ENCODE measurements at places on chromosomes 12 and 14.
A peak's percentile ranks its signal among the peaks of the same experiment; 100 is the strongest.

DNA sequence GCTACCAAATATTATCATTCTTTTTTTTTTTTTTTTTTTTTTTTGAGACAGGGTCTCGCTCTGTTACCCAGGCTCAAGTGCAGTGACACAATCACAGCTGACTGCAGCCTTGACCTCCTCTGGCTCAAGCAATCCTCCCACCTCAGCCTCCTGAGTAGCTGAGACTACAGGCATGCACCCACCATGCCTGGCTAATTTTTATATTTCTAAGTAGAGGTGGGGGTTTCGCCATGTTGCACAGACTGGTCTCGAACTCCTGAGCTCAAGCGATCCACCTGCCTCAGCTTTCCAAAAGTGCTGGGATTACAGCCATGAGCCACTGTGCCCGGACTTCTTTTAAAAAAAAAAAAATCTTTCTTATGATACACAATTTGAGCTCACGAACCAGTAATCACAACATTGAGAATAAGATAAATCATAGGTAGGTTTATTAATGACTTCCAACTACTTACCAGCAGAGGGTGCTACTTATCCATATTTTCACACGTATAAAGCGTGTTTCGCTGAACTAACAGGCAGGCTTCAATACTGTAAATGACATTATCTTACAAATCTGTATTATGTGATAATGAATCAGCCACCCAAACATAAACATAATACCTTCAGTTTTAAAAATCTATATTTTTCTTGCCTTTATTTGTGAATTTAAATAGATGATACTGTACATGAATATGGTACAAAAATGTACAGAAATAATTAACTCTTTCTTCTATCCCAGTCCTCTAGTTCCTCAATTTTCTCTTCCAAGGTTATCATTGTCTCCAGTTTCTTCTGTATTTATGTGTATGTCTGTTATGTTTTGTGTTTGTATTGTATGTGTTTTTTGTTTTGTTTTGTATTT lies 42.5 kb upstream of the BCAT1 start:
- DNase-seq, result peak; percentile 56

DNA sequence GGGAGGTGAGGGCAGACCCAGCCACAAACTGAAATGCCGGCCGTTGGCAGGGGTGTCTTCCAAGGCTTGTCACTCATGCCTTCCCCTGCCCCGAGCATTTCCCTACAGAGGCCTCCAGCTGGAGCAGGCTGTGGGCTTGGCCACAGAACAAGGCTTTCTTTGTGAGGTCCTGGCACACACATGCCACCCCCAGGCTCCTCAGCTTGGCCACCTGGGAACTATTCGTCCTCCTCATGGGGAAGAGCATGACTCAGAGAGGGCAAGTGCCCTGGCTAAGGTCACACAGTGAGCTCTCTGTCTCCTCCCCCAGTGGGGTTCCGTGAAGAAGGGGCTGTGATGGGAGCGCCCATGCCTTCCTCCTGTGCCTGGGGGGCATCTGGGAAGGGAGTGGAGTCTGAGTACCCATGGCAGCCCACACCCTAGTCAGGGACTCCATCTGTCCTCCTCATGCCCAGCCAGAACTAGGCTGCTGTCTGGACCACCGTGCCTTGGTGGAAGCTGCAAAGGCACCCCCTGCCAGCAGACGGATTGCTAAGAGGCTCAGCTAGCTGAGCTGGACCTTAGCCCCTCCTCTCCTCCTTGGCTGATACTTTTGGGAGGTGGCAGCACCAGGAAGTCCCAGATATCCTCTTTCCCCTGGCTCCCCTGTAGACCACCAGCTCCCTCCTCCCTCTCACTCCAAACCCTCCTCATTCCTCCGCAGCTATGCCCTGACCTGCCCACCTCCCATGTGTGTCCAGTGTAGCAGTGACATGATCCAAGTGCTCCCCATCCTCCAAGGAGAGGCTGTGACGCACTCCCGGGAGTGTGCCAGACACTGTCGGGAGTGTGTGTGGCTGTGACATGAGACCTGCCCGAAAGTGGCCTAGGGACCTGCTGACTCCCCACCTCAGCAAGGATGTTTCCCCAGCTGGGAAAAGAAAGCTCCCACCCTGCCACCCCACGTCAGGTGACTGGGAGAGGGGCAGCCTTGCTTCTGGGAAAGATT lies 21.4 kb downstream of the ABCB9 start:
- peak; percentile 41 for DNase-seq

- DNase-seq, result no peak
Measured at GRCh38 chr14:96297000-96297399, 41.0 kb downstream of the BDKRB1 start.

DNA sequence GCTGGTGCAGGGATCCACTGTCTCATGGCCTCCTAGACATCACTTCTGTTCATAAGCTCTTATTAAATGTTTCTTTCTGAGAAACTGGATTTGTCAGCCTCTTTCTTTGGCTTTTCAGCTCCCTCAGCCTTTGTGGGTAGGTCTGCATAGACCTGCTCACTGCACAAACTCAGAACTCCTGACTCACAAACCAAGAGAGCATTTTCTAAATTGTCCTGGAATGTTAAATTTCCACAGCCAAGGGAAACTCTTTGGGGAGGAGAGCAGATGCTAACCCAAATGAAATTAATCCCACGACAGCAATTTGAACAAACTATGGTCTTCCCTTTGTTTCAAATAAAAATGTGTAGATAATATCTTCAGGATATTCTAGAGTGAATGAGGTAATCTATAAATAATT lies 19.5 kb upstream of the CERS5 start:
- DNase-seq, result peak; percentile 54

GRCh38 chr12:111426344-111427185 lies 20.8 kb downstream of the SH2B3 start:
- no peak for DNase-seq

Data from AG08395 (cell line).